ENCODE measurements at places on chromosomes 16 and 17.

GRCh38 chr17:32813021-32813420, 63.9 kb downstream of the MYO1D start:
- no peak for DNase-seq

GRCh38 chr17:21077281-21077680, 34.5 kb upstream of the USP22 start:
- DNase-seq, result no peak

GRCh38 chr17:40024901-40025300, 9.7 kb downstream of the CSF3 start:
- DNase-seq, result no peak

- DNase-seq, result no peak
Measured at GRCh38 chr17:54883939-54884338, 16.7 kb upstream of the TOM1L1 start.

- no peak for DNase-seq
Measured at GRCh38 chr17:8402921-8403536, 5.4 kb upstream of the RNF222 start.

- DNase-seq, result no peak
Measured at GRCh38 chr16:83550183-83550569, 257.6 kb upstream of the HSBP1 start.

DNA sequence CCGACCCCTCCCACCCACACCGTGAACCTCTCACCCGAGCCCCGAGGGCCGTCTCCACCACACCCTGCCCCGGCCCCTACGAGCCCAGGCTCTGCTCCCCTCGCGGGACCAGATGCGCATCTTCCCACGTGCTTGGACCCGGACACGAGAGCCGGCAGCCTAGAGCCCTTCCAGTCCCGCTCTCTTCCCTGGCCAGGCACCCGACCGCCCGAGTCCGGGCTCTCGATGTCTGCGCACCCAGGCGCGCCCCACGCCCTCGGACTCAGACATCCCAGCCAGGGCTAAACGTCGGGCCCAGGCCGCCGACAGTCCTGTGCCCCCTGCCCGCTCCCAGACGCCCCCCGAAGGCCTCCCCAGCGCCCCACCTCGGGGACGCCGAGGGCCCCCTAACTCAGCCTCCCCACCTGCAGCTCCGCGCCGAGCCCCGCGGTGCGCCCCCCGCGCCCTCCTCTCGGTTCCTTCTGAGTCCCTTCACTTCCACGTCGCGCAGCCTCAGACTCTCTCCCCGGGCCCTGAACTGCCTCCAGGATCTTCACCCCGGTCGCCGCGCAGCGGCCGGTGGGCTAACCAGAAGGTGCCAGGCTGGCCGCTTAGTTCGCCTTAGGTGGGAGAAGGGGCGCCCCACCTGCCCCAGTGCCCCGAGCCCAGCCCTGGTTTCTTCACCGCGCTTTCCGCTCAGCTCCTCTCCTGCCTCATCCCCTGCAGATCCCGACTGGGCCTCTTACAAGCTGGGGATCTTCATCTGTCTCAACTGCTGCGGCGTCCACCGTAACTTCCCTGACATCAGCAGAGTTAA, 688 bp downstream of the ADAP2 start:
- peak; percentile 77 for DNase-seq

- DNase-seq, result no peak
Measured at GRCh38 chr17:36600465-36600864, 918 bp upstream of the MRM1 start.

- no peak for DNase-seq
Measured at GRCh38 chr17:45430006-45430737, 2.5 kb downstream of the ARHGAP27 start.

DNA sequence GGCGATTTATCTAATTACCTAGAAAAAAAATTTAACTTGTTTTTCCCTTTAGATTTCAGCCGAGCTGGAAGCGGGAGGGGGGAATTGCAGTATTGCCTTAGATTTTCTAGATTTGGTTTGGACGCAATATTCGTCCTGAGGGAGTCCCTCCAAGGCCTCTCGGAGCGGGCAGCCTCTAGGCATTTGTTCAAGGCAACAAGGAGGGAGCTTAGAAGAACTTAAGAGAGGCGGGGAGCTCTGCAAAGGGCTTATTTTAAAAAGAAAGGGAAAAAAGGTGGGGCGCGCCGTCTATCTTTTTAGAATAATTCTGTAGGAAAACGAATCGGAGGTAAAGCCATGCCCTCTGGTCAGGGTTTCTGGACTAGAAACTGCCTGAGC, 407 bp upstream of the TMEM94 start:
- DNase-seq, result no peak

- peak; percentile 78 for DNase-seq
Measured at GRCh38 chr17:8126491-8127066, 2.7 kb upstream of the HES7 start.

DNA sequence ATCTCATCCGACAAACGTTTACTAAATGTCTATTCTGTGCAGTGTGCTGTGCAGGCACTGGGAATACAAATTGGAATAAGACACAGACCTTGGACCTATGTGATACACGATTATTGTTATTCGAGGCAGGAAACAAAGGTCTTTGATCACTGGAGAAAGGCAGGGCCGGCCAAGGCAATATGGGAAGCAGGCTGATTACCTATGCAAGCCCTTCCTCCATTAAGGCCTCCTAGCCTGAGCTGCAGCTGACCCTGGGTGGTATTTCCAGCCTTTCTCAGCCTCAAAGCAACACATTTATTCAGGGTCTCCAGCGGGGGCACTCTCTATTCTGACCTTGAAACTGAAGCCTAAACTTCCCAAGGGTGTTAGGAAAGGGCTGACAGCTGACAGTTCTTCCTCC, 13.4 kb downstream of the ST6GALNAC1 start:
- peak; percentile 28 for DNase-seq

DNA sequence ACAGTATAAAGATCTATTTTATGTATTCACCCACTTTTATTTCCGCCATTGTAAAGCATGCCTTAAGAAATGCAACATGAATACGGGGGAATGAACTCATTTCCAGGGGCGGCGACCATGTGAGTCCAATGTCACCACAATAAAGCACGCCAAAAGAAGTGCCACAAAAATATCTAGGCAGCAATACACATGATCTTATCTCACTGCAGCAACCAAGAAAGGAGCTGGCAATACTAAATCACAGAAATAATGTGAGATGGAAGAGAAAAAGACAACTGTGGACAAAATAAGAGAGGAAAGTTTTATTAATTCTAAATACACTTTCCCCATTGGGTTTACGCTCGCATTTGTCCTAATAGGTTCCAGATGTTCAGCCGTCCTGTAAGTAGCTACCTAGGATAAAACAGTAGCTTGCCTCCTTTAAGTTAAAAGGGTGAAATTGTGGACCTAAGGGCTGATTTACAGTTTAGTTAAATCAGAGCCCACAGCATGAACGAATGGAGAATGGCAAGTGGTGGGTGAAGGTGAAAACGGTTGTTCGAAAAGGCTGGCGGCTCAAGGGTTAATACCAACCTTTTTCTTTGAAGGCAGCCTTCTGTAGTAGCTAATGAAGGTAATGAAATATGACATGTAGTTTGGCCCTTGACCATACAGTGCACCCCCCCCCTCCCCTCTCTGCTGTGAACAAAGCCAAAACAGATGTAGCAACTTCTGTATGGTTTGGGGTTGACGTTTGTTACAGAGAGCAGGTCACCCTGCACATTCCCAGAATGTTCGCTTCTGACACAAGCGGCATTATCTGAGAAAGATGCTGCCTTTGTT, 504.2 kb upstream of the PSMD7 start:
- peak; percentile 10 for DNase-seq

- no peak for DNase-seq
Measured at GRCh38 chr17:30586818-30587595, 109.8 kb downstream of the GOSR1 start.

- no peak for DNase-seq
Measured at GRCh38 chr16:70590722-70591415, 55.5 kb upstream of the IL34 start.

DNA sequence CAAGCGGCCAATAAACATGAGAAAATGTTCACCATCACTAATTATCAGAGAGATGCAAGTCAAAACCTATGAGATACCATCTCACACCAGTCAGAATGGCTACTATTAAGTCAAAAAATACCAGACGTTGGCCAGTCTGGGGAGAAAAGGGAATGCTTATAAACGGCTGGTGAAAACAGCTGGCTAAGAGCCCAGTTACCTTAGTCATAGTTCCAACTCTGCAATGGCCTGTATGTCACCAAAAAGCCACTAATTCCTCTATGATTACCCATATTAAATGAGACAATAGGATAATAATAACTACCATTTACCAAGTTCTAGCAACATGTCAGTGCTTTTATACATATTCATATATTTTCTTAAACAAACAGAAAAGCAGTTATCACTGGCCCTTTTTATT, 42.9 kb upstream of the CDRT4 start:
- no peak for DNase-seq

DNA sequence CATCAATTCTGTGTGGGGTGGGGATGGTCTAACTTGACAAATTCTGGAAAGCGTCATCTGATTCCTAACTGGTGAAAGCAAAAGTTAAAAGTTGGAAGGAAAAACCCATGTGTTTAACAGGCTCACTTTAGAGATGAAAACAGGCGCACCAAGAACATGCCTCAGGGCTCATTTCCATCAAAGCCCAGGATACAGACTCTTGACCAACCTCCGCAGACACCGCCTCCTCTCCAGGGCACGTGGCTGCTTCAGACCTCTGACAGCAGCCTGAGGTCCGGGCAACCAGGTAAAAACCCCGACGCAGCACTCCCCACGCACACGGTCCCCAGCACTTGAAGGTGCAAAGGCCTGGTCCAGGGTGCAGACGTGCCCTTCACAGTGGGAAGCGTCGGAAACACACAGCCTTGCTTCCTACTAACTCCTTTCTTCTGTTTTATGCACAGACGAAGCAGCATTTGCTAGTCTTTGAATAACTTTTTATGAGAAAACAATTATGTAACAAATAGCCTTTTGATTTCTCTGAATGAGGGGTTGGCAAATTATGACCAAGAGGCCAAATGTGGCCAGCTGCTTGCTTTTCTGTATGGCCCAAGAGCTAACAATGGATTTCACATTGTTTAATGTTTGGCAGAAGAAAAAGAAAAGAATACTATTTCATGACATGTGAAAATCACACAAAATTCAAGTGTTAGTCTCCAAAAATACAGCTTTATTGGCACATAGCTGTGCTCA, 44.2 kb upstream of the TRAP1 start:
- peak; percentile 8 for DNase-seq

- DNase-seq, result no peak
Measured at GRCh38 chr17:3959921-3960601, 4.2 kb downstream of the ATP2A3 start.

- DNase-seq, result no peak
Measured at GRCh38 chr17:41868568-41868967, 3.3 kb upstream of the KLHL11 start.

- DNase-seq, result no peak
Measured at GRCh38 chr17:29733166-29733565, 110.5 kb upstream of the CORO6 start.

DNA sequence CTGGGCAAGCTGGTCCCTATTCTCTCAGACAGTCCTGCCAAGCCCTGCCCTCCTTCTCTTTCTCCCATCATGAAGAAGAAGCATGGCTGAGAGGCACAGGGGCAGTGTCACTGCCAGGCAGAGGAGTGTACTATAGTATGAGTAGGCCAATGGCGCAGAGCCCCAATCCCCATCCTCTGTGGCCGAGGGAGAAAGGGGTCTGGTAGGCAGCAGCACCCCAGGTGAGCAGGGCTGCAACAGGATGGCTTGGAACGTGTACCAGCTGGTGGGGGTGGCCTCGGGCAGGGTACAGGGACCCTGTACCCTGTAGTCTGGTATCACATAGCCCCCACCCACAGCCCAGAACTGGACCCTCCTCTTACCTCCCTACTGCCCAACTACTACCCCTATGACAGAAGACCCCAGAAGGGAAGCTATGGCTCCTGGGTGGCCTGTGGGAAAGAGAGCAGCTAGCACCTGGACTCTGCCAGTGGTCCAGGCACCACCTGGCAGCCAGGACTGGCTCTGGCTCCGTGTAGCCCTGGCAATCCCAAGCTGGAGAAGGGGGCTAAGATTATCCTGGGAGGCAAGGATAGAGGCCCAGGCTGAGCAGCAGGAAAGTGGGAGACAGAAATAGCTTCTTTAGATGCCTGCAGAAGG, 4.4 kb downstream of the SMARCD2 start:
- DNase-seq, result no peak
